ENCODE measurements at places on chromosomes 7 and 10.

GRCh38 chr7:106480161-106480579 lies 180.8 kb downstream of the CCDC71L start:
- no peak for DNase-seq

DNA sequence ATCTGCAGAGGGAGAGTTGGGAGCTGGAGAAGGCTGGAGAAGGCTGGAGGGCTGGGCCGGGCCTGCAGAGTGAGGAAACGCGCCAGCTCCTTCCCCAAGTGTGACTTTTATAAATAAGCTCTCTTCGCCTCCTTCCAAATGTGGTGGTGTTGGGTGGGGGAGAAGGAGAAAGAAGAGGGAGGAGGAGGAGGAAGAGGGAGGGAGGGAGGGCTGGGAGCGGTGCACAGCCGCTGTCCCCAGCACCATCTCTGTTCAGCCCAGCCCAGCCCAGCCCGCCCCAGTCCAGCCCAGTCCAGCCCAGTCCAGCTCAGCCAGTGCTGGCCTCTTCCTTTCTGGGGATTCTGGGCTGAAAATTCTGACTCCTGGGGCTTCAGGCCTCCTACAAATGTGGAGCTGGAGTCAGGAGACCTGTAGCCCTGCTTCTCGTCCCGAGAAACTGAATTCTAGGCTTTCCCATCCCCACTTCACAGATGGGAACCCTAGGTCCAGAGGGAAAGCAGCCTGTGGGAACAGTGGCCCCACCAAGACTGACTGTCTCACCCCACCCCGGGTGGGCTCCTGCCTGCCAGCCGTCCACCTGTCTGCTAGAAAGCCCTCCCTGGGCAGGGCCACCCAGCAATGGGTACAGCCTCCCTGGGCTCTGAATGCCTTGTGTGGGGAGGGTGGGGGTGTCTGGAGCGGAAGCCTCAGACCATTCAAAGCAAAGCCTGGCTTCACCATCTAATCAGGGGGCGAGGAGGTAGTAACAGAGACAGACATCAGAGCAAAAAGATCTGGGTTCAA lies 2.3 kb downstream of the STX1A start:
- DNase-seq: no peak

- no peak for DNase-seq
Measured at GRCh38 chr10:59465088-59465487, 102.7 kb upstream of the FAM13C start.

- DNase-seq: no peak
Measured at GRCh38 chr7:132646052-132646451, 69.8 kb upstream of the PLXNA4 start.

DNA sequence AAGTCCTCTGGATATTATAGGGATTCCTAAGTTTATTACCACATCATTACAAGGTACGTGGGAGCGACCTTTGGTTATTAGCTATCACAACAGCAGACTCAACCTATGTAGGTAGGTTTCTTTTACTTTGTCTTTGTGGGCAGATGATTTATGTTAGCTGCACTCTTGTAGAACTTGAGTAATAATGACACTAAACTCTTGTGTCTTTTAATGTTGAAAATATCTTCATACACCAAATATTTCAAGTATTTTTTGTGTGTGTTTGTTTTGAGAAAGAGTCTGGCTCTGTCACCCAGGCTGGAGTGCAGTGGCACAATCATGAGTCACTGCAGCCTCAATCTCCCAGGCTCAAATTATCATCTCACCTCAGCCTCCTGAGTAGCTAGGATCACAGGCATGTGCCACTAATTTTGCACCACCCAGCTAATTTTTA lies 19.2 kb upstream of the SUPV3L1 start:
- no peak for DNase-seq

DNA sequence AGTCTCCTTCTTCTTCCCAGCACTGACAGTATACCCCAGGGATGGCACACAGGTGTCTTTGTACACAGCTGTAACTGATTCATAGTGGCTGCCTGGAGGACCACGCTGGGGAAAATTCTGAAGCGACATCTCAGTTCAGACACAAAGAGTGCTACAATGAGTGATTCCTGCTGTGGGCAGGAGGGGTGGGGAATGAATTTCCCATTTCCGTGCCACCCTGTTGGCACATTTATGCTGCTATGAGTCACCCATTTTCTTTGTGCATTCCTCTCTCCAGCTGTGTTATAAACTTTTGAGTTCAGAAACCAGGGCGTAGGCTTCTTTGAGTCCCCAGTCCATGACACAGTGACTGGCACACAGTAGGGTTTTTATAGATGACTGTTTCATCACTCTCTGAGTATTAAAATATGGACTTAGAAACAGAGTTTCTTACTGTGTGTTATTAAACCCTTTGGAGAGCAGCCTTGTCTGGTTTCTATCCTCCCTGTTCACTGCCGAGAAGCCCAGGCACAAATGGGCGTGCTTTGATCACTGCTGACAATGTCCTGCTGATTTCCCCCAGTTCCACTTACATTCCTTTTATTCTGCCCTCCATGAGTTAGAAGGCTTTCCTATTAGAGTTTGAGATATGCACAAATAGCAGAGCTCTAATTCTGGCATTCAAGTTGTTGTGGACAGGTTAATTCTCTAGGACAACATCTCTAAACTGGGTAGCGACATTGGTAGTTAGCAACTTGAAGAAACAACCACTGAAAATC lies 24.0 kb upstream of the NPS start:
- no peak for DNase-seq

- no peak for DNase-seq
Measured at GRCh38 chr10:130764651-130765050, 546.9 kb downstream of the TCERG1L start.

DNA sequence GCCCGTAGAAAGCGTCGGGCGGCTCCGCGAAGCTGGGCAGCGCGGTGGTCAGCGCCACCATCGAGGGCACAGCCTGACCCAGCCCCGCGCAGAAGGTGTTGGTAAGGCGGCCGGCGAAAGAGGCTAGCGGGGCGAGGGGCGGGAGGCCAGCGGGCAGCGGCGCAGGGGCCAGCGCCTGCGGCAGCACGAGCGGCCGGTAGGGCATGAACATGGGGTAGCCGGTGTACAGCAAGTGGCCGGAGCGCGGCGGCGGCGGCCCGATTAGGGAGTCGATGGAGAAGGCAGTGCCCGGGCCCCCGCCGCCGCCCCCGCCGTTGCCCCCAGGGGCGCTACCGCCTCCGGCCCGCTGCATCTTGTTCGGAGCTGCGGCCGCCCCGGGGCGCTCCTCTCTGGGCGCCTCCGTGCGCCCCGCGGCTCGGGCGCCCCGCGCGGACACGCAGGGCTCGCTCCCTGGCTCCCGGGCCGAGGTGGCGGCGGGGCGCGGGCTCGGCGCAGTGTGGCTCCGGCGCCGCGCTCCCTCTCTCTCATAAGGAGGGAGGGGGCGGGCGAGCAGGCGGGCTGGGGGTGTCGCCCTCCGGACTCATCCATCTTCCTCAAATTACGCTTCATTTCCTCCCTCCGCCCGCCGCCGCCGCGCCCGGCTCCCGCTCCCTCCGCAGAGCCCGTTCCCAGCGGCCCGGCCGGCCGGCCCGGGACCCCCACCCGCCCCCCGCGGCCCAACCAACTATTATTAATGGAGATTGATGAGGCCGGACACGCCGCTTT lies at the start of gene GBX1:
Gene GBX1, minus strand, starts transcription at position 498 of the 765 bp plus-strand sequence. Its CDS starts 146 bp downstream, at position 352.
- no peak for DNase-seq

DNA sequence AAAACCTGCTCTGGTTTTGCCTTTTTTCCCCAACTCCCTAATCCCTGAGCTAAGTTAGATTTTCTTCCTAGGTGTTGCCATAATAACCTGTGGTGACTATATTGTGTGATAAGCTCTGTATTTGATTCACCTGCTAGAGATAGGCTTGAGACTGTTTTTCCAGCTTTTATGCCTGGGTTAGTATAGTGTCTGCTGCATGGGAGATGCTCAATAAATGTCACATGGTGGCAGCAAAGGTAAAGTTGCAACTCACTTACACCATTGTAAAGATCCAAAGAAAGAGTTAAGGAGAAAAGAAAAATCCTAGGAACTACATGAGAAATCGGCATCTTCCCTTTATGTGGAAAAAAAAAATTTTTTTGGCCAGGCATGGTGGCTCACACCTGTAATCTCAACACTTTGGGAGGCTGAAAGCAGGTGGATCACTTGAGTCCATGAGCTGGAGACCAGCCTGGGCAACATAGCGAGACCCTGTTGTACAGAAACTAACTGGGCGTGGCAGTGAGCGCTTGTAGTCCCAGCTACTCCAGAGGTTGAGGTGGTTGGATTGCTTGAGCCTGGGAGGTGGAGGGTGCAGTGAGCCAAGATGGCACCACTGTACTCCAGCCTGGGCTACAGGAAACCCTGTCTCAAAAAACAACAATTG lies 3.7 kb downstream of the CCNJ start:
- DNase-seq: no peak

GRCh38 chr10:87867453-87867852 lies 4.0 kb downstream of the PTEN start:
- DNase-seq: no peak

DNA sequence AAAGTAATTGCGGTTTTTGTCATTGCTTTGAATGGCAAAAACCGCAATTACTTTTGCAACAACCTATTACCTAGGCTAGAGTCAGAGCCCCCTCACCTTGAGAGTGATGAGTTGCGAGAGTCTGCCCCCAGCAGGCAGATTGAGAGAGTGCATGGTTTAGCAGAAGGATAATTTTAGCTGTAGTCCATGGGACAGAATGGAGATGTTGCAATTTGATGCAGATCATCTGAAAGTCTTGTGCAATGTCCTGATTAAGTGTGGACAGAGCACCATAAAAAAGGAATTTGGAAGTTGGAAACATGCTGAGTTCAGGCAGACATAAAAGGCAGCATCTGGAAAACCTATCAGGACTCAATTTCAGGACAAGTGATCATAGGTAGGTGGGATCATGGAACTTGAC lies 48.7 kb downstream of the GPR141 start:
- no peak for DNase-seq

Data from breast epithelium (tissue), 4 donors.